AG09319 (cell line): ENCODE measurements at places on chromosomes 4 and X.
A peak's percentile ranks its signal among the peaks of the same experiment; 100 is the strongest.

GRCh38 chrX:3695536-3695935, 17.9 kb downstream of the PRKX start:
- no peak for DNase-seq

DNA sequence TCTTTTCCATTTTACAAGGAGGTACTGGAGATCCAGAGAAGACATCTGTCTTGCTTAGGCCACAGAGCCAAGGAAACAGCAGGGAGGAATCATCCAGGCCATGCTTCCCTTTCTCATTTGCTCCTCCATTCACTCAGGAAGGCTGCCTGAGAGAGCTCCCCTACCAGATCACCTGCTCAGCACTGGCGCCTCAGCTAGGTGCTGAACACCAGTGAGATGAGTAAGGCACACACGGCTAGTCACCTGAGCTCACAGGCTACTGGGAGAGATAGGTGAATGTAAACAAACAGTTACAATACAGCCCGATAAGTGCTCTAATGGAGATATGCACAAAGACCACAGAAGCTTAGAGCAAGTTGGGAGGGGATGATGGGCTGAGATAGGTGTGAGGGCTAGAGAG, 149.8 kb upstream of the ARHGEF9 start:
- no peak for DNase-seq

- DNase-seq: no peak
These were observed 26.9 kb downstream of the ARSJ start for GRCh38 chr4:113952452-113953029.

DNA sequence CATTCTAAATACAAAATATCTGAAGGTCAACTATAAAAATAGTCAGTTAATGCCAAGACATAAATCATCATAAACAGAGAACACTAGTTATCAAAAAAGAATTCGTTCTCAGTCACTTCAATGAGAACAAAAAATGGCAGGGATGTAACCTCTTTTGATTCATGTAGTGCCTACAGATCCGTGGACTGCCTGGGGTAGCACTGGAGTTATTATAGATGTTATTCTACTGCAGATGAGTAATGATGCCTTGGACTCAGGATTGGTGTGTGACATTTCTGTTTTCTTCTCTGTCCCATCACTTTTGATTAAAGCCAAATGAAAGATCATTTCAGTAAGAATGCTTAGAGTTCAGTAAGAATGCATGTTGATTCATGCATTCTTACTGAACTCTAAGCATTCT, 440.4 kb downstream of the FAM133A start:
- DNase-seq: no peak

- DNase-seq: no peak
These were observed 496.9 kb downstream of the TMA16 start for GRCh38 chr4:163991298-163991865.

DNA sequence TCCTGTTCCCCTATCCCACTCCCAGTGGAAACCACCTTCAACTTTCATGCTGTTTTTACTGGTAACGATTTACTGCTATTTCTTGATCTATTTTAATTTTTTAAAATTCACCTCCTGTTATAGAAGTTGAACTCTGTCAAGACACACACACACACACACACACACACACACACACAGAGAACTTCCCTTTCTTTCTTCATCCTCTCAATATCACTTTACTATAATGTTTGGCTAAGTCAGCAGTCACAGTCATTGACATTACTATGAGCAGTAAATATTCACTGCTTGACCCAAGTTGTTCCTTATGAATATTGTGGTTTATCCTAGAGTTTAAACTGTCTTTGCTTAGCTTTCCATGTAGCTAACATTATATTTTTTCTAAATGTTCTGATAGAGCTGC, 24.0 kb upstream of the SGMS2 start:
- no peak for DNase-seq

- no peak for DNase-seq
These were observed 73.5 kb downstream of the PPP1R2C start for GRCh38 chrX:42704454-42704853.

DNA sequence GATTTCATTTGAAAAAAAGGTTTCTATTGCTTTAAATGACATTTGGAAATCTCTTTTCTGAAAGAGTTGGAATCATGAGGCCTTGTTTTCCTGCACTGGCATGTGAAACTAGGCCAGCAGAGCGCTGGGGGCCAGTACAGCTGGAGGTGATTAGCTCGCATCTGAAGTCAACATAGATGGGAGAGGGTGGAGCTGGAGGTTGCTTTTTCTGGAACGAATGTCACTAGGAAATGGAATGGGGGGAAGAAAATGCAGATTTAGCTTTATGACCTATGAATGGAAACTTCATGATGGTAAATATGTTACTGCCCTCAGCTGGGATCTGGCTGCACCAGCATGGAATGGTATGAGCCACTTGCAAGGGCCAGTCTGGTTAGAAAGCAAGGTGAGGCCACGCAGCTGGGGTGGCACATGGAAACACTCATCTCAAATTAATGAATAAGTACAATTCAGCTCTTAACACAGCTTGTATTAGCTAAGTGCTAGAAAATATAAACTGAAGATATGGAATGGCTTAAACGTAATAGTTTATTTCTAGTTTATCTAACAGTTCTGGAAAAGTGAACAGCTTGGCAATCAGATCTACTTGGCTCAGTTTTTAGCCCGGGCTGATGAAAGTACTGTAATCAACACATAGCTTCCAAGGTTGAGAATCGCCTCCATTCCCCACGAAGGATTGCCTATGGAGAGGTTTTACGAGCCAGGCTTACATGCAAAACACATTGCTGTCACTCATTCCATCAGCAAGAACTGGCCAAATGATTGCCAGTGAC, 32.5 kb downstream of the SLC10A6 start:
- peak; percentile 72 for DNase-seq

GRCh38 chr4:140790171-140790570, 34.0 kb upstream of the TBC1D9 start:
- no peak for DNase-seq

DNA sequence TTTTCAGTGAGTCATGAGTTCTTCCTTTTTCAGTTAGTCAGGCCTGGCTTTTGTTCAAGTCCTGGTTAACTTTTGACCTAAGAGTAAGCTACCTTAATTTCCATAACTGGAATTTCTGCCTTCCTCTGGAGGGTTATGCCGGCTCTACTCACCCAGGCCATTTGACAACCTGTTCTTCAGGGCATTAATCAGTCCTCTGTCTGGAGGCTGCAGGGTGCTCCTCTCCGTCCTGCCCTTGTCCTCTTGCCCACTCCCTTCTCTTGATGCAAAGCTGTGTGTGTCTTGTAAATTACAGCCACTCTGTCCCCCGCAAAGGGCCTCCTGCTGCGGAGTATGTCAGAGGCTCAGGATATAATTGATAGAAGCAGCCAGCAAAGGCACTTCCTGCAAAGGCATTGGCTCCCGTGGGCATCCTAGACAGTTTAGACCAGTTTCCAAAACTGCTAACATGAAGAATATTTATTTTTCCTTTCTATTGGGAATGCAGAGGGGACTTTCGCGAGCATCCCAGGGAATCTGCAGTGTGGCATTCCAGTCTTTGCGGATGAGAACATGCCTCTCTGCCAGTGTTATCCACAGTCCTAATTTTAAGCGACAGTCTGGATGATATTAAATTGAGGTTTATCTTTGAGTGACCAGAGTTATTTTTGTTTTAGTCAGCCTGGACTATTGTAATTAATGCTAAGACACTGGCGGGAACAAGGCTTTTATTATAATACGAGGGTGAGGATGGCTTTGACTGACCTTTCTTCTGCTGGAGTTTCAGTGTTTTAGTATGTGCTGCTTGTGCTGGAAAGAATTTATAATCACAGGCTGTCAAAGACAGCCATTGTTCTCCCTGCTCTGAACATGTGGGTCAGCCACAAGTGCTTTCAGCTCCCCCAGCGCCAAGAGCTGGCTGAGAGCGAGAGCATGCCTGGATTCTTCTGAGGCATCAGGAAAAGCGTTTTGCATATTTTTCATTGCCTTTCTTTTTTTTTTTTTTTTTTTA, 74.2 kb downstream of the LIMCH1 start:
- no peak for DNase-seq

- DNase-seq: no peak
These were observed 110.2 kb downstream of the PDE5A start for GRCh38 chr4:119518230-119518892.

- no peak for DNase-seq
These were observed 3.7 kb downstream of the GABRQ start for GRCh38 chrX:152641256-152641875.

GRCh38 chrX:94751611-94752010, 1077.6 kb downstream of the FAM133A start:
- DNase-seq: no peak

DNA sequence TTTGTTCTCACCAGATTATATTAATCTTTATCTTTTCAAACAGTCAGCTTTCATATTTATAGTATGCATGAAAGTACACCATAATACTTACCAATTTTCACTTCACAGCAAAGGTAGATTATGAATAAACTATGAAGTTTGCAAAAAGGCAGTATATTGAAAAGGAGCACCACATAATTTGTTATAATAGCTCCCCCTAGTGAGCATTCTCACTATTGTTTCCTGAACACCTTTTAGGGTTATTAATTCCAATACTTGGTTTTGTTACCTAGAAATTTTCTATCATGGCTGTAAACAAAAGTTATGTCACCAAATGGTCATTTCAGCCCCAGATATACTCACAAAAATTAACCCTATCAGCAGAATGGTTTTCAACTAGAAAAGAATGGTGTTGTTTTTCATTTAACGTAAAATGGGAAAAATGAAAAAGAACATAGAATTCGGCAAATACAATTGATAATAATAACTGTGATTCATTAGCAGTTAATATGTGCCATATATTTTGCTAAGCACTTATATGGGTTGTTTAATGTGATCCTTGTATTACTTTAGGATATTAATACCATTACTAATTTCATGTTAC, 30.2 kb upstream of the NKX6-1 start:
- no peak for DNase-seq

DNA sequence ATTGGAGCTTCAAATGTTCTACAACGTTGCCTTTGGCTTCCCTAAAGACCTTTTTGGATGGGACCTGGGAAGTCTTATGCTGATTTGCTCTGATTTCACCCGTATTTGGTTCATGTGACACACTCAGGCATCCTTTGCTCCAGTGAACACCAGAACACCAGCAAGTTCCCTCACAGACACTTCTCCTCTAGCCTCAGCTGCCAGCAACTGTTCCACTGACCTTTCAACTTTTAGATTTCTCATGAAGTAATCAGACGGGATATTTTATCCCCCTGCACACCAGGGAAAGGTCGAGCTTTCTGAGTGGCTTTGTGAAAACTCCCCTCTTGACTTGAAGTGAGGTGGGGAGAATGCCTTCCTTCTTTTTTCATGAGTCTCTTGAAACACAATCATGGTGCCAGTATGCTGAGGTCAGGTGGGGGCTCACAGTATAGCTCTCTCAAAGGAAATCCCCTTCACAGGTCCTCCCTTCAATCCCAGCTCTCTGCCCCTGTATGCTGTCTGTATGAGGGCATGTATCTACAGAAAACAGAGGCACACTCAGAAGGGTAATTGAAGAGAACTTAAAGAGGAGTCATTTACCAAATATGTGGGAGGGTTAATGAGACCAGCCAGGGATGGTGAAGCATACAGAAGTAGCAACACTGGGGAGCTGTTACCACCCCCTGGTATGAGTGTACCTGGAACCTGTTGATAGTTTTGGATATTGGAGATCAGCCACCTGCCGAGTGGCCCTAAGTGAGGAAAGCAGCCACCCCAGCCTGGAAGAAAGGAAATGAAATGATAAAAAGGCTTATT, 62.7 kb downstream of the FGFBP1 start:
- no peak for DNase-seq

GRCh38 chr4:87551361-87551760, 22.2 kb upstream of the SPARCL1 start:
- DNase-seq: no peak

DNA sequence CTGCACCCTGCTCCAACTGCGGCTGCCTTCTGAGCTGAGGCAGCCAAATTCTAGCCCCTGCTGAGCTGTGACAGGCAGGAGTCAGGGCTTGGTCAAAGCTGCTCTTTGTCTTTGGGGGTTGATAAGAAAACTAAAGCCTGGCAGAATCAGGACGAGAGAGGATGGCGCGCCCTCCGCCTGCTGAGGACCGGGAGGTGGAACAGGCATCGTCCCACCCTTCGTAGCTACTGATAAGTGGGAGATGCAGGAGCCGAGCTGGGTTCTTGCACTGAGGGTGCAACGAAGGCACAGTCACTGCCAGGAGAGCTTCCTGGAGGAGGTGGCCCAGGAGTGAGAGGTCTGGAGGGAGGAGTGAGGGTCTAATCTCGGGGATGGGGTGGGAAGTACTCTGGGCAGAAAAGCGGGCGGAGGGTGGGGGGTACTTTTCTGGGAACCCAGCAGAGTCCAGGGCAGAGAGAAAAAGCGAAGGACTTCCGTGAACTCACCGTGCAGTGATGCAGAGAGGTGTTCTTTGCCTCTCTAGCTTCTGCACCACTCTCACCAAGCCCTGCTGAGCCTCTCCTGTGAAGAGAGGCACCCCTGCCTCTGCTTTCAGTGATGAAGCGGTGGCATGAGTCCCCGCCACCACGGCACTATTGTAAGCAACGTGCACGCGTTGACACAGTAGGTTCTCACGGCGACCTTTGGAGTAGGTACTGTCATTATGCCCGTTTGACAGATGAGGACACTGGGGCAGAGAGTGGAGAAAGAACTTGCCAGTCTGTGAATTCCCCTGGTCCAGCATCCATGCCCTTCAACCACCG, 107.8 kb downstream of the SORCS2 start:
- no peak for DNase-seq

- DNase-seq: no peak
These were observed 5.2 kb downstream of the MAP9 start for GRCh38 chr4:155371432-155372043.

GRCh38 chr4:6840062-6840976, 57.8 kb downstream of the KIAA0232 start:
- peak; percentile 15 for DNase-seq

- no peak for DNase-seq
These were observed 55.1 kb downstream of the GPR82 start for GRCh38 chrX:41779030-41779564.

GRCh38 chrX:97672608-97673007, 788.9 kb downstream of the RPA4 start:
- no peak for DNase-seq

- DNase-seq: no peak
These were observed 34.8 kb downstream of the LIN54 start for GRCh38 chr4:82975792-82976191.

GRCh38 chr4:16227462-16227868, 1.2 kb upstream of the TAPT1 start:
- no peak for DNase-seq

DNA sequence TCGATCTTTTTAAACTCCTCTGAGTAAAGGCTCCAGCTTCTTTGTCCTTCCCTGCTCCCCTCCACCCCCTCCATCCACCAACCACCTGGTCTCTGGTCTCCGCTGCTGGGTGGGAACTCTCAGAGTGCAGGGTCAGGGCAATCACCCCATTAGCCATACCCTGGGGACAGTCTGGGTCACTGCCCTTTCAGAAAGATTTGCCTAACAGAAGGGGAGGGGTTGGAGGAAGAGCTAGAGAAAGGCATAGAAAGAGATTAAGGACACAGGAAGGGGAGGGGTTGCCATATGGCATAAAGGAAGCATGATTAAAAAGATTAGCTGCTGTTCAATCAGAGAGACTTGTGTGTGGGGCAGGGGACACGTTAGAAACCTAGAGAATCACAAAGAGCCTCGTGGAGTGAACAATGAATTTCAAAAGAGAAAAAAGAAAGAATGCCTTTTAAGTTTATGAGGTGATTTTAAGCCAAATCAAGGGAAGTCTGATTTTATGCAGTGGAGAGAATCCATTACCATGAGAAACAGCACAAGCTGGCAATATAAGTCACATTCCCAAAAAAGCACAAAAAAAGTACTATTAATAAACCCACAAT, 115.5 kb upstream of the ACSL4 start:
- DNase-seq: no peak
